Stimulated activated CD4-positive, alpha-beta T cell treated with anti-CD3 and anti-CD28 coated beads, Interleukin-1b, Interleukin-23, amount 100 ng/mL, for 24 hours (primary cell): ENCODE measurements at places on chromosomes 5 and 9.

- DNase-seq: no peak
Measured at GRCh38 chr9:137435980-137436760, 5.0 kb downstream of the ENTPD8 start.

- no peak for DNase-seq
Measured at GRCh38 chr9:135896205-135896604, 11.1 kb downstream of the CAMSAP1 start.

GRCh38 chr9:93198838-93199625, 15.1 kb downstream of the WNK2 start:
- no peak for DNase-seq

GRCh38 chr5:15450473-15450872, 49.5 kb upstream of the FBXL7 start:
- DNase-seq: no peak

DNA sequence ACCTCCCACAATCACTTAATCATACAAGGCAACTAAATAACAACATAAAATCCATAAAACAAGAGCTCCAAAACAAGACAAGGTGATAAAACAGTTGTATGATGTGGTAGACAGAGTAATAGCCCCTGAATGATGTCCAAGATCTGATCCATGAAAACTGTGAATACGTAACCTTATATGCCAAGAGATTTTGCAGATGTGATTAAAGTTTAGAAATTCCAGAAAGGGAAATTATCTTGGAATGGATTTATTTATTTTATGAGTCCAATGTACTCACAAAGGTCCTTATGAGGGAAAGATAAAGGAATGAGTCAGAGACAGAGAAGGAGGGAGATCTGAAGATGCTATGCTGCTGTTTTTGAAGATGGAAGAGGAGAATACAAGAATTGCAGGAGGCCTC, 1775.7 kb upstream of the C9orf72 start:
- no peak for DNase-seq

GRCh38 chr5:66617991-66618768, 22.0 kb downstream of the MAST4 start:
- no peak for DNase-seq

DNA sequence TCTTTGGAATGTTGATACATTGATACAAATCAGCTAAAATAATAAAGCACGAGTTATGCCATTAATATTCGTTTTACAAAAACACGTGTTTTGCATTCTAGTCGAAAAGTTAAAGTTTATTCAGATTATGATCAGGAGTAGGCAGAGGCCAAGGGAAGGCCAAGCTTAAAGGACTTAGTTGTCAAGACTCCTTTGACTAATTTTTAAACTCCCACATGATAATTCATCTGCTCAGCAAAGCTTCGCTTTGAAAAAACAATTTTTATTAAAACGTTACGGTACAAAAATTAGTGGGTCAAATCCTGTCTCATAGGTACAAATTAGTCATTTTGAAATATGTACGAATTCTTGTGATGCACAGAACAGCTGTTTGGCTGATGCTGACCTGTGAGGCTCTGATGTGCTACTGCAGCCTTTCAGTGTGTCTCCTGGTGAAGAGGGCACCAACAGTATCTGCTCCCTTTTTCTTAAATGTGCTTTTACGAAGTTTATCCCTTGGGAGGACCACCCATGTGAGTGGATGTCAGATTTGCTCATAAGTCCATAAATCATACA, 23.0 kb upstream of the NR3C1 start:
- no peak for DNase-seq

GRCh38 chr5:77167695-77168121, 42.8 kb upstream of the PDE8B start:
- DNase-seq: no peak

GRCh38 chr5:113809626-113810025, 296.1 kb downstream of the YTHDC2 start:
- DNase-seq: no peak

GRCh38 chr5:37704406-37704805, 135.4 kb downstream of the GDNF start:
- DNase-seq: no peak

- no peak for DNase-seq
Measured at GRCh38 chr9:76044266-76044819, 153.9 kb downstream of the PCSK5 start.

DNA sequence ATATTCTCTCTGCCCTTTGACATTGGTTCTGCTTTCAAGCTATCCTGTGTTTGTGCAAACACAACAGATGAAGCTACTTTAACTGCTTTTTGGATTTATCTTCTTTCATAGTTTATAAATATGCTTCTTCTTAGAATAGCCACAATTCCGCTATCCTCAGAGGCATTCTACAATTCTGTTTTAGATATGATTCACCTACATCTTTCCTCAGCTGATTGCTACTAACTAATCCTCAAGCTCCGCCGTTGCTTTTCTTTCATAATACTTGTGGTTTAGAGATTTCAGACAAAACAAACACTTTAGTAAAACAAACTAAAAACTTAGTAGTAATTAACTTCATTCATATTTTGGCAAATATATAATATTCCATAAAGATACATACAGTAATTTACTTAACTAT, 52.5 kb downstream of the ECPAS start:
- no peak for DNase-seq

DNA sequence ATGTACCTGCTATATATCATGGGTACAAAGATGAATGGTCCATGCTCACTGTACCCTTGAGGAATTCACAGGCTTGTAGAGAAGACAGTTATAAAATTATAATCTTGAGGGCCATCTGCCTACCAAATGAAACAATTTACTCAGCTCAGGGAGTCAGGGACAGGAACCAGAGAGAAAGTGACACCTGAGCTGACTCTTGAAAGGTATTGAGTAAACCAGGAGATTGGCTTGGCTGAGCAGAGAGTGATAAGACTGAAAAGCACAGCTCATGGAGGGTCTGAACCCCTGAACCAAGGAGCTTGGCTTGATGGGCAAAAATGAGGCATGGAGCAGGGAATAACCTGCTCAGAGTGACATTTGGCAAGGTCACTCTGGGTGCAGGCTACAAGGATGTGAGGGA, 147.3 kb downstream of the FAM114A2 start:
- no peak for DNase-seq

DNA sequence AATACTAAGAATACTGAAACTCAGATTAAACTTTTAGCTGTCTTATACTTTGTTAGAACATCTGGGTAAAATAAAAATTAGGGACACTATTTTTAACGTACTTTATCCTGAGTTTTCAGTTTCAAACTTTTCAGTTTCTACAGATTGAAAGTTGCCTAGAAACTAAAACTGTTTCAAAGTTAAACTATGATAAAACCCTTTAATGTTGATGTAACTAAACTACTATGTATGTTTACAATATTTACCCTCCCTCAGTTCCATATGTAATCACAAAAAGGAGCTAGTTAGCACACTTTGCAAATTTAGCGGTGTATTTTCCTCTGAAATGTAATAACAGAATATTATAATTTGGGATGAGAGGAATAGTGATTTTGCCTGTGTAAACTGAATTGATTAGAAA, 105.9 kb downstream of the MTREX start:
- no peak for DNase-seq

- no peak for DNase-seq
Measured at GRCh38 chr5:68192679-68193060, 22.9 kb upstream of the PIK3R1 start.

DNA sequence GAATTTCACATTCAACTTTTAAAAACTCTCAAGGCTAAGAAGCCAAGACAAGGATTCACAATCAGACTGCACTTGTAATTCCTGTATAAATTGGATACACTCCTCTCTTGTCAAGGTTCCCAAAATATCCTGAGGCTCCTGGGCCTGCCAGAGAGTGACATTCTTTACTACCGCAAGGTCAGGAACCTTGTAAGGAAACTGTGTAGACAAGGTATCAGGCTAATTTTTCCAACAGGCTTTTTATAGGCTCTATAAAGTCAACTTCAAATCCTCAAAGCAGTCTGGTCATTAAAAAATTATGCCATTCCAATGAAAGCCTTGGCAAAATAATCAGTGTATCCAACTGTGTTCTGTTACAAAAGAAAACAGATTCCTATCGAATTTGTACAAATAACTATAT, 15.5 kb upstream of the PAIP1 start:
- DNase-seq: no peak

DNA sequence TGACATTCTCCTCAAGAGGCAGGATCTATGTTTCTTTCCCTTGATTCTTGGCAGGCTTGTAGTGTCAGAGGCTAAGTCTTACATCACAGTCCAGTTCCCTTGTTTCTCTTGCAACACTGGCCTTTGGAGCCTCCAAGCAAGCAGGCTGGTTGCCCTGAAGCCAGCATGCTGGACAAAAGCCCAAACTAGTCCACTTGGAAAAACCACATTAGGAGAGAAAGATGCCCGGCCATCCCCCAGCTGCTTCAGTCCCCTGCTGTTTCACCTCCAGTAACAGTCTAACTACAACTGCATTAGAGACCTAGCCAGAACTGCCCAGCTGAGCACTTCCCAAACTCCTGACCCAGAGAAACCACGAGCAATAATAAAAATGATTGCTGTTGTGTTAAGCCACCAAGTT, 87.6 kb downstream of the ADAMTS6 start:
- no peak for DNase-seq

DNA sequence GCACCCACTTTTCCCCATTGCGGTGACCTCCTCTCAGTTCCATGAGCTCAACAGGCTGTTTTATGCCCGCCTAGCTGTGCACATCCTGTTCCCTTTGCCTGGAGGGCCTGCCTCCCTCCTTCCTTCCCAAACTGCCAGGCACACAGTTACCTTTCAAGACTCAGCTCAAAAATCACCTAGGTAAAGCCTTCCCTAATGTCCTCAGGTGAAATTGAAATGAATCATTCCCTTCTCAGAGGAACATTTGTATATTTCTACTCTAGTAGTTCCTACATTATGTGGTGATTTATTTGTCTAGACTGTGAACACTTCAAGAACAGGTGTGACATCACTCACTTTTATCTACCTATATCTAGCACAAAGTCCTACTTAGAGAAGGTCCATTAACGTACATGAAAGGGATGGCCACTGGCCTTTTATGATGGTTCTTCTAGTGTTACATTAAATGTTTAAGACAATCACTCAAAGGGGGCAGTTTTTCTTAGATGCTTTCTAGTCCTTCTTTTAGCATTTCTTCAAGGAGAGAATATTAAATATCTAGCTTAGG, 103.5 kb upstream of the EQTN start:
- no peak for DNase-seq

DNA sequence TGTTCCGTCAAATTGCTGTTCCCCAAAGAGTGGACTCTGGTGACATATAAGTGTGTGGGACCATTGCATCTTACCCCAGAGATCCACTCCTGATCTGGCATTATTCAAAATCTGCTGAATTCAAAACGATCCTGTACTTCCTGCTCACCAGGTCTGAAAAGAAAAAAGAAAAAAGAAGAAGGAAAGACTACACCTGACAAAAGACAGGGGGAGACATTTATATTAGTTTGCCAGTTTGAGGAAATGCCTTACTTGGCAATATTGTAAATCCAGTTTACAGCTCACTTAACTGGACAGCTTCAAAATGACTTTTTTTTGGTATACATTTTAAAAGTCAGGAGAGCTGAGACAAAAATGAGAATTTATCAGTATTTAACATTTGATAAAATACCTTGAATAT, 15.0 kb upstream of the GRHPR start:
- no peak for DNase-seq

GRCh38 chr9:130182381-130182909, 10.2 kb downstream of the NCS1 start:
- DNase-seq: no peak

- no peak for DNase-seq
Measured at GRCh38 chr9:130531670-130532069, 47.7 kb upstream of the FUBP3 start.

DNA sequence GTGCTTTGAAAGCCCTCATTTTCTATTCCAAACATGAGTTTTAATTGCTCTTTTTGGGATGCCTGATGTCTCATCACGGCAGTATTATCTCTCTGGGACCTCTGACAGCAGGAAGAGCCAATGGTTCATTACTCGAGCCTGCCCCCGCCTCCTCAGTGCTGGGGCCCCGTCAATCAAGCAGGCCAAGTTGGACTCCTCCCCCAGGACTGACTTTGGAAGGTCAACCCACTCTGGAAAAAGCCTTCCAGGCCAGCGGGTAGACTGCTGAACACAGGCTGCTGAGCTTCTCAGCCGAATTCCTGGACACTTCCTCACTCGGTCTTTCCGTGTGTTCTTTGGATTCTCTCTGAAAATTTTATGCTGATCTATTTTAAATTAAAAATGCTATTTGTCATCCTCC, 9.5 kb upstream of the BARHL1 start:
- no peak for DNase-seq

- DNase-seq: no peak
Measured at GRCh38 chr9:2634153-2634552, 12.6 kb downstream of the VLDLR start.

GRCh38 chr9:21873540-21874221, 71.2 kb downstream of the MTAP start:
- DNase-seq: no peak

GRCh38 chr9:75935591-75935990, 45.1 kb downstream of the PCSK5 start:
- no peak for DNase-seq

GRCh38 chr9:1938135-1938534, 77.0 kb upstream of the SMARCA2 start:
- DNase-seq: no peak

GRCh38 chr5:14239951-14240350, 96.8 kb downstream of the TRIO start:
- no peak for DNase-seq

DNA sequence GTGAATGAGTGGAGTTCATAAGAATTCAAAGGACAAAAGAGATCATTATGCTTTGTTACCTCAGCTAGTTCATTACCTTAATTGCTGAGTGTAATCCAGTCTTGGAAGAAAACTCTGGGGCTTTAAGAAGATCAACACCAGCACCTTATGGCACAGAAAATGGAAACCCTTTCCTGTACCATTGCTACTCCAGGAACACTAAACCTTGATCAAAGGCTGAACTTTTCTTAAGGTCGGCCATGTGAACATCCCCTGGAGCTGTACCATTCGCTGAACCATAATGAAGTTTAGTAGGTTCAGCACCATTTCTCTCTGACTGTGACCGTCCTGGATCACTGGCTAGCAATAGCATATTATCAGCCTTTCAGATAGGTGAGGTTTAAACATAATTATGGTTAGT, 97.4 kb downstream of the PBX3 start:
- no peak for DNase-seq

DNA sequence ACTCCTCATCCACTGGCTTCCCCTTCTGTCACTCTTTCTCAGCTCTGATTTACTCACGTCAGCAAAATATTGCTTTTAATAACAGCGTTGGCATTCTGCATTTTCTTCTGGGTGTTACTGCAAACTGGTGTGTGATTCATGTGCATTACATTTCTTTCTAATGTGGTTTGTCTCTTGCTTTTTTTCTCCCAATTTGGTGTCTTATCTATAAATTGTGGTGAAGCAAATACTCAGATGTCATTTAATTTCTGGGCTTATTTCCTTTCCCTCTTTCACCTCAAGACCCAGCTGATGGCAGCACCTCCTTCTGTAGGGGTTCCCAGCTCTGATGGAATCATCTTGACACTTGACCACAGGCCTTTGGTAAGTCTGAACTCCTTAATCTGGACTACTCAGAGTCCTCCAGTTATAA, 180.7 kb upstream of the ZNF618 start:
- no peak for DNase-seq

- DNase-seq: no peak
Measured at GRCh38 chr5:126745259-126745992, 31.5 kb upstream of the LMNB1 start.
